Psoas muscle (tissue), 8 donors: ENCODE measurements at places on chromosomes 6 and 20.
A peak's percentile ranks its signal among the peaks of the same experiment; 100 is the strongest.

GRCh38 chr6:149137594-149137993 is 179.9 kb upstream of the TAB2 start:
- no peaks in the 10 kb centered on the region for H3K36me3 ChIP-seq
- no peaks in the 10 kb centered on the region for H3K4me1 ChIP-seq
- DNase-seq, result no peak
- H3K27ac ChIP-seq, result no peak overlapping the region
- no peaks in the 10 kb centered on the region for H3K27me3 ChIP-seq

- no peaks in the 10 kb centered on the region for H3K27me3 ChIP-seq
- H3K4me1 ChIP-seq, result no peaks in the 10 kb centered on the region
- no peaks in the 10 kb centered on the region for H3K36me3 ChIP-seq
- no peak overlapping the region for H3K4me3 ChIP-seq
Observed at GRCh38 chr6:135030532-135031178, 24.0 kb downstream of the HBS1L start.

- H3K27me3 ChIP-seq, result no peaks in the 10 kb centered on the region
- peak overlapping the region; percentile 86 for H3K27ac ChIP-seq
- no peak for DNase-seq
- H3K4me3 ChIP-seq, result no peak overlapping the region
- no peaks in the 10 kb centered on the region for H3K36me3 ChIP-seq
- H3K4me1 ChIP-seq, result peaks cover 58% of the 10 kb centered on the region
Observed at GRCh38 chr6:17867880-17868279, 119.6 kb downstream of the KIF13A start.

GRCh38 chr6:128437685-128438084 is 82.7 kb downstream of the PTPRK start:
- H3K36me3 ChIP-seq, result no peaks in the 10 kb centered on the region
- no peak overlapping the region for H3K4me3 ChIP-seq
- H3K27ac ChIP-seq, result no peak overlapping the region
- DNase-seq, result no peak
- peaks cover 2% of the 10 kb centered on the region for H3K4me1 ChIP-seq

DNA sequence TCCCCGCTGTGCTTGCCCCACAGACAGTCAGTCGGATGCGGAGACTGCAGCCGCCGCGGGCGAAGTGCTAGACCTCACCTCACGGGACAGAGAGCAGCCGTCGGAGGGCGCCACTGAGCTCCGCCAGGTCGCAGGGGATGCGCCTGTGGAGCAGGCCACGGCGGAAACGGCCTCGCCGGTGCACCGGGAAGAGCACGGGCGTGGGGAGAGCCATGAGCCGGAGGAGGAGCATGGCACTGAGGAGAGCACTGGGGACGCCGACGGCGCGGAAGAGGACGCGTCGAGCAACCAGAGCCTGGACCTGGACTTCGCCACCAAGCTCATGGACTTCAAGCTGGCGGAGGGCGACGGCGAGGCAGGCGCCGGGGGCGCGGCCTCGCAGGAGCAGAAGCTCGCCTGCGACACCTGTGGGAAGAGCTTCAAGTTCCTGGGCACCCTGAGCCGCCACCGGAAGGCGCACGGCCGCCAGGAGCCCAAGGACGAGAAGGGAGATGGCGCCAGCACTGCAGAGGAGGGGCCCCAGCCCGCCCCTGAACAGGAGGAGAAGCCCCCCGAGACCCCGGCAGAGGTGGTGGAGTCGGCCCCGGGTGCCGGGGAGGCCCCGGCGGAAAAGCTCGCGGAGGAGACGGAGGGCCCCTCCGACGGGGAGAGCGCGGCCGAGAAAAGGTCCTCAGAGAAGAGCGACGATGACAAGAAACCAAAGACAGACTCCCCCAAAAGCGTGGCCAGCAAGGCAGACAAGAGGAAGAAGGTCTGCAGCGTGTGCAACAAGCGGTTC is 66.4 kb downstream of the SSR1 start:
- peaks cover 16% of the 10 kb centered on the region for H3K4me1 ChIP-seq
- H3K4me3 ChIP-seq, result no peak overlapping the region
- peaks cover 63% of the 10 kb centered on the region for H3K36me3 ChIP-seq
- DNase-seq, result peak; percentile 60

- H3K4me1 ChIP-seq, result no peaks in the 10 kb centered on the region
- H3K27me3 ChIP-seq, result no peaks in the 10 kb centered on the region
- H3K36me3 ChIP-seq, result peaks cover 9% of the 10 kb centered on the region
- no peak overlapping the region for H3K4me3 ChIP-seq
- DNase-seq, result no peak
Observed at GRCh38 chr6:111278731-111279130, 191.4 kb downstream of the SLC16A10 start.

- H3K36me3 ChIP-seq, result no peaks in the 10 kb centered on the region
- no peak overlapping the region for H3K27ac ChIP-seq
- no peak for DNase-seq
- H3K27me3 ChIP-seq, result no peaks in the 10 kb centered on the region
Observed at GRCh38 chr6:93550551-93551276, 131.4 kb upstream of the EPHA7 start.

- H3K4me1 ChIP-seq, result peaks cover 6% of the 10 kb centered on the region
- H3K27ac ChIP-seq, result no peak overlapping the region
- no peaks in the 10 kb centered on the region for H3K27me3 ChIP-seq
- H3K36me3 ChIP-seq, result no peaks in the 10 kb centered on the region
- no peak overlapping the region for H3K4me3 ChIP-seq
Observed at GRCh38 chr6:83371423-83371822, 59.4 kb downstream of the ME1 start.
